ENCODE measurements at places on chromosomes 11 and 22.

DNA sequence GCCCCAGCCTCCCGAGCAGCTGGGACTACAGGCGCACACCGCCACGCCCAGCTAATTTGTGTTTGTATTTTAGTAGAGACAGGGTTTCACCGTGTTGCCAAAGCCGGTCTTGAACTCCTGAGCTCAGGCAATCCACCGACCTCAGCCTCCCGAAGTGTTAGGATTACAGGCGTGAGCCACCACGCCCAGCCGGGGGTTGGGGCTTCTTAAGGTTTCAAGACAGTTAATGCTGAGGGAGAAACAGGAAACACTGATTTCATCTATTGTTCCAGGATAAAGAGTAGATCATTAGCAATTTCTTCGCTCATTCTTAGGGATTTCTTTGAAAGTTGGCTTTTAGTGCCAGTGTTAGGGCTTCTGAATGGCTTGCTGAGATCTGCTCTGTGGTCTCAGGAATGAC lies 21.2 kb upstream of the CLMP start:
- DNase-seq: no peak

DNA sequence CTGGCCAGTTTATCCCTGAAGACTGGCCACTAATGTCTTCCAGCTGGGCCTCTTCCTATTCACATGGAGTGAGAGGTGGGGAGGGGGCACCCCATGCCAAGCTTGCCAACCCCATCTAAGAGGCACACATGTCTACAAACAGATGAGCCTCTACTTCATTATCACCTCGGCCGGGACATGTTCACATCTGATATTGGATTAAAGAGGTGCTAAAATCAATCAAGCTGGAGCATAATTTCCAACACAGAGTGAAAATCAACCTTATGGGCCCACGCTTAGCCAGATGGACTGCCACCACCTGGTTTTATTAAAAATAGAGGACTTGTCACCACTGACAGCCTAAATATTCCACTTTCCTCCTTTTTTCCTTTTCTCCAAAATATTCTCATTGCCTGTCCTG lies 162.6 kb upstream of the NARS2 start:
- no peak for DNase-seq

- no peak for DNase-seq
Measured at GRCh38 chr11:72002841-72003775, 4.4 kb downstream of the IL18BP start.

- DNase-seq: peak; percentile 65
Measured at GRCh38 chr11:131668500-131669400, 298.3 kb downstream of the NTM start.

- no peak for DNase-seq
Measured at GRCh38 chr11:3995307-3995706, 99.3 kb upstream of the RRM1 start.

DNA sequence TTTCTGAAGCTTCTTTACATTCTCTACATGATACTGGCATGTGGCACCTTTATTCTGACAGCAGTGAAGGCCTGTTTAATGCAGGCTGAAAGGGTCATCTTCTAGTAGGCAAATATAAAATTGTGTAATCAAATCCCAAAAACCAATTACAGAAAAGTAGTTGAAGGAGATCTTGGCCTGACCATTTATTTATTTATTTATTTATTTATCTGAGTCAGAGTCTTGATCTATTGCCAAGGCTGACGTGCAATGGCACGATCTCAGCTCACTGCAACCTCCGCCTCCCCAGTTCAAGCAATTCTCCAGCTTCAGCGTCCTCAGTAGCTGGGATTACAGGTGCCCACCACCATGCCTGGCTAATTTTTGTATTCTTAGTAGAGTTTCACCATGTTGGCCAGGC lies 22.7 kb upstream of the CECR2 start:
- no peak for DNase-seq

- DNase-seq: no peak
Measured at GRCh38 chr11:78929207-78929905, 354.7 kb upstream of the NARS2 start.

- DNase-seq: no peak
Measured at GRCh38 chr11:130047141-130047540, 22.6 kb upstream of the APLP2 start.

DNA sequence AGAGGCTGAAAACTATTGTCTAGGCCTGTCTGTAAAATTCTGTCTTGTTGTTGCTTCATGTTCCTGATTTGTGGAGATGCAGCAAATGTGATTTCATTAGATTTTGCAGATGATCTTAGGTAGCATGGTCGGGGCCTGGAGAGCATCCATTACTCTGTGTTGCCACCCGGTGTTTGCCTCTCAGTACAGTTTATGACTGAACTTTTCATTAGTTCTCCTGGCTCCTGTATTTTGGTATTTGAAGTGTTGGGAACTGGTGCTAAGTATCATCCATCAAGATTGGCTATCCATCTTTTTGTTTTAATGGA lies 7.7 kb downstream of the YWHAH start:
- no peak for DNase-seq

GRCh38 chr11:11427542-11427941 lies 74.5 kb upstream of the CSNK2A3 start:
- no peak for DNase-seq

GRCh38 chr11:34013898-34014571 lies 37.5 kb upstream of the CAPRIN1 start:
- DNase-seq: no peak

- DNase-seq: no peak
Measured at GRCh38 chr11:19777039-19777376, 64.4 kb downstream of the NAV2 start.

DNA sequence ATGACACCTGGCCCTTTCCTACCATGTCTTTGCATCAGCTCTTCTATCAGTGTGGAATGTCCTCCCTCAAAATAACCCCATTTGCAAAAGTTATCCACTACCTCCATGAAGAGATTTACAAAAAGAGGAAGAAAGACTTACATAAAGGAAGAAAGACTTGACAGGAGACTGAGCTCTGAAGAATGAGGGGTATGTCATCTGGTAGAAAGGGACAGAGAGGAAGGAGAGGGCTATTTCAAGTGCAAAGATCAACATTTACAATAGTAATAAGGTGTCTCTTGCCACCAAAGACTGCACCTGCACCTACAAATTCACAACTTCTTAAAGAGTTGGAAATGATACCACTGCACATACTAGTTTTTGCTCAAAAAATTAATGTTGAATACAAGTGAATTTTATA lies 18.2 kb downstream of the PAK1 start:
- no peak for DNase-seq

DNA sequence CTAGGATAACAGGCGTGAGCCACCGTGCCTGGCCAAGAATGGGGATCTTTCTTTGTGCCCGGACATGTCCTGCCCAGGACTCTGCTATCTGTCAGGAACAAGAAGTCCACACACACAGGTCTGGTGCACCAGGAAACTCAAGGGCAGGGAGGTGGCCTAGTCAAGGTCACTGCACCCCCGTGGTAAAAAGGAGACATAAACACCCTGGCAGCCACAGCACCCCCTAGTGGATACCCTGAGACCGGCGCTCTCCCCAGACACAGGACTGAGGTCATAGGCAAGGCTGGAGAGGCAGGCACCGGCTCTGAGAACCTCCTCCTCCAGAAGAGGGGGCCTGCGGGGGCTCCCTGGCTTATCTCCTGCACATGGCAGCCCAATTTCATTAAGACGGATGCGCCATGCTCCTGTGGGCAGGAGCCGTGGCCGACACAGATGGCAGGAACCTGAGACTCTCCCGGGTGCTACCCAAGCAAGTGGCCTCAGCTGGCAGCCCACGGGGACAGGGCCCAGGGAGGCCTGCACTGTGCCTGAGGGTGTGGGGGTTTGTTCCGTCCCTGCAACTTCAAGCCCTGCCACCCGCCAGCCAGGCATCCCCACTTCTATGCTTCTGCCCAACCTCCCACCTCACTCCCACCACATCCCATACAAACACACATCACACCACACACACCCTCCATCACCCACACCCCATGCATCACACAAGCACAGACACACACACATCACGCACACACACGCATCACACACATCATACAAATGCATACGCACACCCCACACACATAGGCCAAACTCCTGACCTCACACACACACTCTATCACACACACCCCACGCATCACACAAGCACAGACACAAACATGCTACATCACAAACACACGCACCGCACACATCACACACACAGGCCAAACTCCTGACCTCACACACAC lies 19.6 kb downstream of the MACROD1 start:
- peak; percentile 86 for DNase-seq

DNA sequence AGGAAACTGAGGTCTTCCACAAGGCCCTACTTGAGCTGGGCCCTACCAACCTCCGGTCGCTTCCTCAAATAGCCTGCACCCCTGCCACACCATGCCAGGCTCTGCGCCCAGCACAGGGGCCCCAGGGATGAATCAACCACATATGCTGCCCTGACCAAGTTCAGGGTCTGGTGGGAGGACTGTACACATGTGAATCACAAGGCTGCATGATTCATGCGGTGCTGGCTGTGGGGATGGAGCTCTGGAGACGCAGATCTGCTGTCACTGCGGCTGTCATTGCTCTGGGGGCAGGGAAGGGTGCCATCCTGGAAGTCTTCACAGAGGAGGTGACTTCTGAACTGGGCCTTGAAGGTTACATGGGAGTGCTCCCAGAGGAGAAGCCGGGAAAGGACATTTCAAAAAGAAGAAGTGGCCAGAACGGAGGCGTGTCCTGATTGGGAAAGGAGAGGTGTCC lies 21.5 kb downstream of the CYTH4 start:
- DNase-seq: peak; percentile 99

- DNase-seq: no peak
Measured at GRCh38 chr22:50014053-50014501, 1.5 kb upstream of the IL17REL start.

- no peak for DNase-seq
Measured at GRCh38 chr11:69057236-69057635, 8.5 kb downstream of the TPCN2 start.

DNA sequence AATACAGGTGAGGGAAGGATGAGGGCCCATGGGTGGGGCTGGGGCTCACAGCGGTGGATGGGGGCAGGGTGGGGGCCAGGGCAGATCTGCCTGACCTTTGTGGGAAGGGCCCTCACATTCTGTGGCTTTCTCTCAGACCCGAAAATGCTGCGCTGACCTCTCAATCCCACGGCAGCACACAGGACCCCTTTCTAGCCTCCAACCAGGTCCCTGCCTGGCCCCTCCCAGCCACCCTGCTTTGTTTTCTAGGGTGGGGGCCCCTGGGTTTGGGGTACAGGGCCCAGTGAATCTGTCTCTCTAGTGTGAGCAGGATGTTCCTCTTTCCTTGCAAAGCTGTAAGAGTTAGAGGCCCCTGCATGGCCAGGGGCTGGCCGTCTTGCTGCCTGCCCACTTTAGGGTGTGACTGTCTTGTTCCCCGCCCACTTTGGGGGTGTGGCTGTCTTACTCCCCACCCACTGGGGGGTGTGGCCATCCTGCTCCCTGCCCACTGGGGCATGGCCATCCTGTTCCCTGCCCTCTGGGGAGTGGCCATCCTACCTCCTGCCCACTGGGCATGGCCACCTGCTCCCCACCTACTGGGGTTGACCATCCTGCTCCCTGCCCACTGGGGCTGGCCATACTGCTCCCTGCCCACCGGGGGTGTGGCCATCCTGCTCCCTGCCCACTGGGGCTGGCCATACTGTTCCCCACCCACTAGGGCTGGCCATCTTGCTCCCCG lies 11.5 kb downstream of the PARVG start:
- DNase-seq: peak; percentile 82

DNA sequence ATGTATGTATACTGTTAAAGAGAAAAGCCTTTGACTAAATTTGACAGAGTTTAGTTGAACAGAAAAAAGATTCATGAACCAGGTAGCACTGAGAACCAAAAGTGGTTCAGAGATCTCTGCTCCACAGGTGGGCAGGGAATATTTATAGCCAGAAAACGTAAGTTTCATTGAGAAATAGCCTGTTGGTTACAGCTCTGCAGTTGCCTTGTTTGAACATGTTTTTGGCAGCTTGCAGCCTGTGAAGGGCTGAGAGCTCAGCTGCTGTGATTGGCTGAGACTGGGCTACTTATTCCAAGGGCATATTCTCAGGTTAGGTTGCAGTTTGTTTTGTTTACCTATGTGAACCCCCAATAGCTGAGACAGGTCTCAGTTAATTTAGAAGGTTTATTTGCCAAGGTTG lies 13.5 kb upstream of the ZNF74 start:
- DNase-seq: no peak

DNA sequence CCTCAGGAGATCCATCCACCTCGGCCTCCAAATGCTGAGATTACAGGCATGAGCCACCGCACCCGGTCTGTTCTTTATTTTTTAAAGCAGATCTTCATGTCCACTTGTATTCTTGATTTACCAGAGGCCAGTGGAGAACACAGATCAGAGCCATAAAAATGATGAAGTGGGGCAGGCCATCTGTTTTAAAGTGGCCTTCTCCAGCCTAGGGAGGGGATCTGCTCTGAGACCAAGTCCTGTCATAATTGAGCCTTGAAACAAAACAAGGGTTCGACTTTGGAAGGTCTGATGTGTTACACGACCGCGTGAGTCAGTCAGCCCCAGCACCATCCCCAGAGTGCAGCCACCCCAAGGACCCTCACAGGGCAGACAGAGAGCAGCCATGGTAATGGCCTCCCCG lies 27.5 kb downstream of the ABCC8 start:
- DNase-seq: no peak

- no peak for DNase-seq
Measured at GRCh38 chr11:8581300-8581699, 12.7 kb downstream of the STK33 start.

DNA sequence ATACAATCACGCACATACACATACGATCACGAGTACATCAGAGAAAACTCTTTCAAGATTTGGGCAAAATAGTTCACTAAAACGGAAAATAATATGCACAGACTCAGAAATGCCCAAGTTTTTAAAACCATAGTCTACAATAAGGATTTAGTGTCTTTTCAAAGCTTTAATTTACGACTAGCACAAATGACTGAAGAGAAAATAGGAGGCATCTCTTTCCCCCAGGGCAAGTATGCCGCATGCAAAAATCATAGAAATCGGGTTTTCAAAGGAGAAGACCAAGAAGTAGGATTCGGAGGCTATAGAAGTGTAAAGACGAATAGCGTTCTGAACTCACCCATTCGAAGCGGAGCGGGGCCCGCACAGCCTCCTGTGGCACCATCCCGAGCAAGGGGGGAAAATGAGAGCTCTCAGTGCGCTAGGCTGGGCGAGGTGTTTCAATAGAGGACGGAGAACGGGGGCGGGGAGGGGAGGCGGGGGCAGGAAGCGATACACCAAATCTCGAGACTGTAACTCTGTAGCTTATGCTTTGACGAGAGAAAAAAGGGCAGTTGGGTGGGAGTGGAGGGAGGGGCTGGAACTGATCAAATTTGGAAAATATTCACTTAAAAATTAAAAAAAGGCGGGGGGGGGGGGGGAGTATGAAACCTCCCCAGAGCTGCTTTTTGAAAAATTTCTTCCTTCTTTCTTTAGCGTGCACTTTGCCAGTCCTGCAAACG lies 15.8 kb downstream of the BLID start:
- no peak for DNase-seq

Measured in suppressor macrophage (primary cell).